ENCODE measurements at places on chromosomes 4 and X.
A peak's percentile ranks its signal among the peaks of the same experiment; 100 is the strongest.

GRCh38 chrX:20531667-20532066 is 265.0 kb upstream of the RPS6KA3 start:
- no peak for DNase-seq

- no peak for DNase-seq
Measured at GRCh38 chr4:124803641-124804040, 91.1 kb upstream of the ANKRD50 start.

- DNase-seq, result no peak
Measured at GRCh38 chr4:137390707-137391106, 141.6 kb downstream of the PCDH18 start.

- no peak for DNase-seq
Measured at GRCh38 chrX:104270916-104271512, 16.3 kb upstream of the ESX1 start.

DNA sequence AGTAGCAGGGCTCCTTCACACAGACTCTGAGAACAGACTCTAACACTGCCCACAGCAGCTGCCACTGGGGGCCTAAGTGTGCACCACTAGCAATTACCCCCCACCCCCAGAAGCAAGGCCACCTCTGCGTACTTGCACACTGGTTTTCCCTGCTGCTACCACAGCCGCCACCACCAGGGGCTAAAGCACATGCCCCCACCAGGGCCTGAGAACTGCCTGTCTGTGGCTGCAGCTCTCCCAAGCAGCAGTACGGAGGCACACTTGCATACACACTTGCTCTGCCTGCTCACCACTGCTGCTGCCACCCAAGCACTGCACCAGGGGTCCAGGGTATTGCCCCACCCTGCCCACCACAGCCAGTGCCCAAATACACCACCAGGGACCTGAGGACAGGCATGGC is 59.6 kb downstream of the SCML2 start:
- DNase-seq, result no peak

- peak; percentile 18 for DNase-seq
Measured at GRCh38 chr4:78581618-78582017, 30.0 kb downstream of the ANXA3 start.

DNA sequence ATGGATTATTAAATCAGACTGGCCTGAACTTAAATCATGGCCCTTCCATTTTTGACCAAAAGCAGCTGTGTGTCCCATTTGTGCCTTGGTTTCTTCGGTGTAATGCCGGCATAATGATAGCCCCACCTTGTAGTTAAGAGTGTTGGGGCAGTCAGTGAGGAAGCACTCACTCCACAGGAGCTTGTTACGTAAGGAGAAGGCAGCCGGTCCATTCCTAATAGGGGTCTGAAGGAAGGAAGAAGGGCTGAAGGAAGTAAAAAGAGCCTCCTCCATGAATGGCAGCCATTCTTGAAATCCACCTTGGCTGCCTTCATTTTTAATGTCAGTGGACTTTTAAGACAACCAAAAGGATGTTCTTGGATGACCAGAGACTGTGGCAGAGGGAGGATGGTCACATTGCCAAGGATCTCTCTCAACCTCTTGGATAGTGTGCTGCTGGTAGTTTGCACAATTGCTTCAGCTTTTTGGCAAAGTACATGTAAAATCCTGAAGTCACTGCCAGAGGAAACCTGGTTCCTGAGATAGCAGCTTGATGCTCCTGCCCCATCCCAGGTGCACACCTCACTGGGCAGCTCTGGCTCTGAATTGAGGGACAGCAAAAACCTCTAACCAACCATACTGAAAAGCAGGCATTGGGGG is 113.5 kb downstream of the PTTG2 start:
- DNase-seq, result no peak

GRCh38 chrX:69093960-69094871 is 71.0 kb downstream of the PJA1 start:
- DNase-seq, result no peak

GRCh38 chr4:112585977-112586736 is 50.6 kb downstream of the ZGRF1 start:
- DNase-seq, result no peak

DNA sequence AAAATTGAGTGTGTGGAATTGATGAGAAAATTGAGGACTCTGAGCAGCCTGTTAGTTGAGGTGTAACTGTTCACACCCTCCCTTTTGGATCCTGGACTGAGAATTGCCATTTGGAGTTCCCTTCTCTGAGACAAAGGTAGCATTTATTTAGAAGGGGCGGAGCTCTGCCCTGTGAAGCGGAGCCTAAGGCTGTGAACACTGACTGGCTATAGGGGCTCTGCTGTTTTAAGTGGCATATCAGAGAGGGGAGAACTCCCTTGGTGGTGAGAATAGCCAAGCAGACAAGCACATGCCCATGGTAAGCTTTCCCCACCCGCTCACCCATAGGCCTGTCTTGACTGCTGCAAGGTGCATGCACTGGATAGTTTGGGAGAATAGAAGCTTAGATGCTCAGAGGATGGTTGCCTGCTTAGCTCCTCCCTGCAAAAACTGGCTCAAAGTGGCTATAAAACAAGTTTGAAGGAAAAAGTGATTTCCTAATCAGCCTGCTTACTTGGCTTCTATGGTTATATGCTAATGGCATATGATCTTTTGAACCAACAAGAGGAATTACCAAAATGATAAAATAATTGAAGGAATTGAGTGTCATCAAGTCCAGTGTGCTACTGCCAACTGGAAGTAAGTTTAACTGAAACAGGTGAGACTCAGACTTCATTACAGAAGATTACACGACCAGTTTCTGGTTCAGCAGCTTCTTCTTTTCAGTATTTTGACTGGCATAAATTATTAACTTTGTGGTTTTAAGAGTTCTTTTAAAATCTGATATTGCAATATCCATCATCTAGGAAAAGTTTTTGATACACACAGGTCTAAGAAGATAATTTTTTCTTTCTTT is 108.4 kb downstream of the AFF1 start:
- no peak for DNase-seq

GRCh38 chr4:19300213-19300612 is 951.5 kb upstream of the SLIT2 start:
- DNase-seq, result no peak

GRCh38 chr4:8874896-8875680 is 3.4 kb upstream of the HMX1 start:
- no peak for DNase-seq

GRCh38 chr4:57501720-57502119 is 391.5 kb upstream of the IGFBP7 start:
- no peak for DNase-seq

DNA sequence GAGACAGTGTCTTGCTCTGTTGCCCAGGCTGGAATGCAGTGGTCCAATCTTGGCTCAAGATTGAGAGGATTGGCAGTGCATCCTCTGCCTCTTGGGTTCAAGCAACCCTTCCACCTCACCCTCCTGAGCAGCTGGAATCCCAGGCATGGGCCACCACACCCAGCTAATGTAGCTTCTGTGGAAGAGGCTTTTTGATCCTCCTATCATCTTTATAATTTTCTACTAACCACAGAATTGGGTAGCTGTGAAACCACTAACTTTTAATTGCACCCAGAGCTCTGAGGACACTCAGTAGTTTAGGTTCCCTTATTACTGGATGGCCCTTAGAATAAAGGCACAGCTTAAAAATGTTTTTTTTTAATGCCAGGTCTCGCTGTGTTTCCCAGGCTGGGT is 8.9 kb upstream of the AGA start:
- no peak for DNase-seq

GRCh38 chr4:94346541-94346940 is 3.9 kb upstream of the HPGDS start:
- DNase-seq, result no peak

DNA sequence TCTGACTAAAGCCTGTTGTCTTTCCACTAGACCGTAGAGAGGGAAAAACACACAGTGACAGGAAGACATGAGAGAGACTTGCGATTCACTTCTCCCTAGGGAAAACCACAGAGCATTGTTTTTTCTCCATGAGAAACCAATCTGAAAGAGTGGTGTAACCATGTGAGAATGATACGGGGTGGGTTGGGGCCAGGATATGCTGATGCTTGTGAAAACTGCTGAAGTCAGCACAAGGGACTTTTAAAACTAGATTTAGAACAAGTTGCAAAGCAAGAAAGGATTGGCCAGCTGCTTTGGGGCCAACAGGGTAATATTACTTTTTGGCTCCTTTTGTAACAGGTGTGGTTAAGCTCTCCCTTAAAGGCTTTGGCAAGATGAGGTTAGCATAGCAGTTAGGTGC is 66.1 kb downstream of the NHSL2 start:
- DNase-seq, result no peak

DNA sequence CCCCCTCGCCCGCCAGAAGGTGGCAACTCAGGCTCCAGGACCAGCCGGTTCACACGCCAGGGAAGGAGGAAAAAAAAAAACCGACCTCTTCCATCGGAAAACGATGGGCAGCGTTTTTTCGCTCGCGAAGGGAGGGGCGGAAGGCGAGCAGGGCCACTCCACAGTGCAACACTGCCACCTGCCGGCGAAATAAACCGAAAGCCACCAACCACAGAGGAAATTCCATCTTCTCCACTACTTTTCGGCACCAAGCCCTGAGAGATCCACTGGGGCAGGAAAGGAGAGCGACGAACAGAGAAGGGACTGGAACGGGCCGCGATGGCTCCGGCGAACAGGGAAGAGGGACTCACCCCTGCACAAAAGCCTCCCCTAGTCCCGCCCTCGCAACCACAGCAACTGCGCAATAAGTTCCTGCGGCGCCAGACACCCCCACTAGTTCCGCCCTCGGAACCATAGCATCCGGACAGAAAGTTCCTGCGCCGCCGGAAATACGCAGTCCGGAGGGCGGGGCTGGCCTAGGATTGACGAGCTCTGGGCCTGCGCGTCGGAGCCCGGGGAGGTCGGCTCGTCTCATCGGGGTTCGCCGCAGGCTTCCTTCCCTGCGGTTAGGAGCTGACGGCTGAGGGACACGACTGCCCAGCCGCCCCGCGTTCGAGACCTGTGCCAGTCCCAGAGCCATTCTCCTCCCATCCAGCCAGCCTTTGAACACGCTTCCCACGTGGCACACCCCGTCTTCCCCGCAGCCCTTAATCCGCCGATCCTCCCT is 23.4 kb downstream of the FAM156A start:
- DNase-seq, result peak; percentile 98

GRCh38 chrX:43963726-43964125 is 9.5 kb downstream of the NDP start:
- no peak for DNase-seq

DNA sequence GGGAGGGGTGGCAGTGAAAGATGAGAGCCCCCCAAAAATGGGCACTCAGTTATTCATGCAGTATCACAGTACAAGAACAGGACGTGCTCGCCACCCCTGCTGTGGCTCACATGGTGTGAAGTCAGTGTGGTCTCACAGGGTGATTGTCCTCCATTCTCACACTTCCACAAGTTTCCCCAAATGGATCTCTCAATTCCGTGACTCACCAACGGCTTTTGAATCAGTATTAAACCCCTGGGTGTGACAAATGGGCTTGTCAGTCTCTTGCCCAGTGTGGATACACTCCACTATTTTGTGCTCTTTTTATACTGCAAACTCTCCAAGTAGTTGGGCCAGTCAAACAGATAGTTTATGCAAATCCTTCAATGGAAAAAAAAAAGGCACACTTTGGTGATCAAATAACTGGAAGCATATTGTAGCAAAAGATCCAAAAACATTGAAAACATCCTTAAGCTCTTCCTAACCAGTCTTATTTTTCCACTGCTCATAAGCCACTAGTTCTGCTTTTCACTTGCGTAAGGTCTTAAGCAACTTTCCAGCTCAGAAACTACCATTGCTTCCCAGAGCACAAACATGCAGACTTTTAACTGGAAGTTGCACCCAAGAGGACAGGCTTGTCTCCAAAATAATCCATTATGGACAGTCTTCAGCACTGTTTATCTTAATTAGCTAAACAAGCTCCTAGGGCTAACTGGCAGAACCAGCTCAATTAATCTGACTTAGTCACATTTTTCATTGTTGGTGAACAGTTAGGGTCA is 365.7 kb downstream of the PPP3CA start:
- DNase-seq, result no peak

- DNase-seq, result no peak
Measured at GRCh38 chrX:38664285-38664684, 102.9 kb downstream of the TSPAN7 start.

DNA sequence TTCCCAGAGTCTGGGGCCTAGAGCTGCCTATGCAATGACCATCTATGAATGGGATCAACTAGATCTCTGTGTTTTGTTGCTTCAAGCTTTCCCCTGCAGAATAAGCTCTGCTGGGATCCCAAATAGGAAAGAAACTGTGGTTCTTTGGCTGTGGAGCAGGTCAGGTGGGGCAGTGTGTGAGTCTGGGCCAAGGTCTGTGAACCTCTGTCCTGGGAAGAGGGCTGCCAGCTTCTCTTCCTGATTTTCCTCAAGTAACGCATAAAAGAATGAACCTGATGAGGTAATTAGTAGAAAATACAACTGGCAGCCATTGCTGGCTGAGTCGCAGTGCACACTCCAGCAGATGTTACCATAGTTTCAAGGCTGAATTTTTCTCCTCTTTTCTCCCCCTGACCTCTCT is 4.6 kb upstream of the PIN4 start:
- DNase-seq, result no peak

GRCh38 chrX:111100191-111100590 is 4.2 kb downstream of the PAK3 start:
- DNase-seq, result no peak

DNA sequence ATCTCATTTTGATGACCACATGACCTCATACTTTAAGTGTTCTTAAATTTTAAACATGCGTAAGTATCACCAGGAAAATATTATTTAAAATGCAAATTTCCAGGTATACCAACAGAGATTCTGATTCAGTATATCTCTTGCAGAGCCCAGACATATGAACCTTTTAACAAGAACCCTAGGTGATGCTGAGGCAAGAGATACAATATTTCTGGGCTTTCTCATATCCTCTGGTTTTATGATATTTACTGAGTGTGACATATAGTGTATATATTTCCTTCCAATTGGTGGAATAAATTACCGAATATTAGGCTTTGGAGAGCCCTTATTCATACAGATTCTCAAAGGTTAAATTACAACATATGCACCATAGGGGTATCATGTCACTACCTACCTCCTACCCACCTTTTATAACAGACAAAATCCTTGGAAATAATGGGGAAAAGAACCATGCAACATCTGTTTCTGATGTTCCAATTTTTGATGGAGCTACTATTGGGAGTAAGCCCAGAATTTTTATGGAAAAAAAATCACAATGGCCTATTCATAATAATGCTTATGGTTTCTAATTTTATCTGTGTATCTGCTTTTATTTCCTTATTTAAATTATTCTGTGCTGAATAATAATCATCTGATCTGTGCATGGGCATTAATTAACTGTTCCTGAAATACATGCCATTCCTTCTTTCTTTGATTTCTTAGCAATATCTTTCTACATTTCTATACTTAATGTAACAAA is 27.1 kb downstream of the KCTD8 start:
- no peak for DNase-seq

GRCh38 chrX:41759817-41760216 is 35.8 kb downstream of the GPR82 start:
- DNase-seq, result no peak

GRCh38 chrX:44667771-44668170 is 125.1 kb upstream of the FUNDC1 start:
- DNase-seq, result no peak

GRCh38 chr4:77122656-77123055 is 34.4 kb upstream of the CCNG2 start:
- no peak for DNase-seq

DNA sequence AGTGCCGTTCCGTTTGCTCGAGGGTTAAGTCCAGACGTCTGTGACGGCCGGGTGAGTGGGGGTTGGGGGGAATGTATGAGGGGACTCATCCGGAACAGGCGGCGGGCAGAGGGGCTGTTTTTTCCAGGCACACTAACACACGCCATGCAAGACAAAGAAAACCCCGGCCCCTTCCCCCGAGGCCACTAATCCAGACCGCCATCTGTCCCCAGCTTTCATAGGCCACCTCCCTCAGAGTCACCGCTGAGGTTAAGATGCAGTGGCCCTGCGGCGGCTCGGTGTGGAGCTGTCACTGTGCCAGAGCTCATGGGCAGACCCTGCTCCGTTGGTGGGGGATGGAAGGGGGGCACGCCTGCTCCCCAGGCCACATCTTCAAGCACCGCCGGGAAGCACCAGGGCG is 34.1 kb downstream of the SORCS2 start:
- DNase-seq, result no peak

Measured in CD4-positive, alpha-beta T cell treated with Interleukin-15 for 1 hour (primary cell).